Fibroblast of the aortic adventitia (primary cell): ENCODE measurements at places on chromosomes 3 and 15.
A peak's percentile ranks its signal among the peaks of the same experiment; 100 is the strongest.

GRCh38 chr3:50205413-50206276 lies 574 bp downstream of the SLC38A3 start:
- no peak for DNase-seq

- peak; percentile 28 for DNase-seq
Observed at GRCh38 chr15:95644100-95644875, 686.2 kb upstream of the NR2F2 start.

- DNase-seq, result peak; percentile 36
Observed at GRCh38 chr15:62165793-62166375, 799 bp upstream of the C2CD4B start.

GRCh38 chr3:180447136-180447535 lies 154.8 kb upstream of the TTC14 start:
- peak; percentile 58 for DNase-seq

DNA sequence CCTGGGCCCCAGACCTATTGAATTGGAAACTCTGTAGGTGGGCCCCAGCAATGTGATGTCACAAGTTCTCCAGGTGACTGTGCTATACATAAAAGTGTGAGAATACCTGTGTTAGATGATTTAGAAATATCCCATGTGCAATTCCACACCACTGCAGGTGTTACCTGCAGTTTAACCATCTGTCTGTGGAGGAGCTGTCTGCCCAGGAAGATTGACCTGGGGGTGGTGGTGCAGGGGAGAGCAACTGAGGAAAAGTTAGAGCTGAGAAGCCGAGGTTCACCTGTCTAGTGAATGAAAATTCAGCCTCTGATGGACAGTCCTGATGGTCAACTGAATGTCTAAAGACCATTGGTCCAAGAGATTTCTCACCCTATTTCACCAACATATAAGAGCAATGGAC lies 132.2 kb upstream of the SLC24A5 start:
- no peak for DNase-seq

- DNase-seq, result no peak
Observed at GRCh38 chr3:39052583-39052982, 767 bp downstream of the WDR48 start.

DNA sequence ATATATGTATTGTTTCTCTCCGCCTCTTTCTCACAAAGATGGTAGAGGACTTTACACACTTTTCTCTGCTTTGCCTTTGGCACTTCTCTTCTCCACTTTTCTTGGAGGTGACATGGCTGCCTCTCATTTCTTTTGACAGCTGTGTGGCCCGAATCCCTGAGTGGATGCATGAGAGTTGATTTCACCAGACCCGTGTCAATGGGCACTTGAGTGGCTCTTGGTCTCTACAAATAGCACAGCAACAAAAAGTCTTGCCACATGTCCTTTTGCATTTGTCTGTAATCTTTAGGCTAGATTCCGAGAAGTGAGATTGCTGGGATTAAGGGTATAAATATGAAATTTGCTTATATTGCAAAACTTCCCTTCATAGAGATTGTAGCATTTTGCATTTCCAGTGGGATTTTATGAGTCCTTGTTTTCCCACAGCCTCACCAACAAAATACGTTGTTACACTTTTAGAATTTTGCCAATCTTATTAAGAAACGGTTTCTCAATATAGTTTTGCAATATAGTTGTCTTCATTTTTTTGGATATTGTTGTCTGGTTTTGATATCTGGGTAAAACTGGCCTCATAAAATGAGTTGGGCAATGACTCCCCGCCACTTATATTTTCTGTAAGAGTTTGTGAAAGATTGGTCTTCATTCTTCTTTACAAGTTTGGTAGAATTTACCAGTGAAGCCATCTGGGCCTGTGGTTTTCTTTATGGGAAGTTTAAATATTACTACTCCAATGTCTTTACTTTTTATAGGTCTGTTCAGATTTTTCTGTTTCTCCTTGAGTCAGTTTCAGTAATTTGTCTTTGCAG lies 5.2 kb upstream of the TRPM1 start:
- DNase-seq, result no peak

DNA sequence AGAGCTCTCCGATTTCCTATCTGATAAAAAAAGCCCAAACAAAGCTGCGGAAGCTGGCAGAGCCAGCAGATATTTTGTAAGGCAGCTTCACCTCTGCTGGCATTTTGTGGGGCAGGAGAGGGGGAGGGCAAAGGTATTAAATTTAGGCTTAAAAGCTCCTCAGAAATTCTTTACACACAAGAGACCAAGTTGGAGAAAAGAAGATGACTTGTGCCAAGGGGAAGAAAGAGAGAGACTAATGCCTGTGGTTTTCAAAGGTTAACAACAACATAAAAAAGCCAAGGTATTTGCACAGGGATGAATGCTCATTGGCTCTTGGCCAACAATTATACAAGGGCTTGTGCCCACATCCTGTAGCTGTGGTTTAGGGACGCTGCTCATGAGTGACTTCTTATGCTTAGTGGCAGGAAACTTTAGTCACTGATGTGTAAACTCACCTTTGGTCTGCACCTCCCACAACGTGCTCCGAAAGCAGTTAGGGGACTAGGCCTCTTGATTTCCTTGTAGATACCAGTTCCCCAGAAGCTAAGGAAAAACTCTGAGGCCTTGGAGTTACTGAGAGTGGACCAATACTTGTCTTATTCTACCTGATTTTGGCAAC lies 152.9 kb downstream of the TPRG1 start:
- peak; percentile 72 for DNase-seq

- peak; percentile 70 for DNase-seq
Observed at GRCh38 chr15:32704395-32704981, 13.3 kb upstream of the GREM1 start.

- DNase-seq, result no peak
Observed at GRCh38 chr3:74643636-74644035, 29.2 kb upstream of the CNTN3 start.

DNA sequence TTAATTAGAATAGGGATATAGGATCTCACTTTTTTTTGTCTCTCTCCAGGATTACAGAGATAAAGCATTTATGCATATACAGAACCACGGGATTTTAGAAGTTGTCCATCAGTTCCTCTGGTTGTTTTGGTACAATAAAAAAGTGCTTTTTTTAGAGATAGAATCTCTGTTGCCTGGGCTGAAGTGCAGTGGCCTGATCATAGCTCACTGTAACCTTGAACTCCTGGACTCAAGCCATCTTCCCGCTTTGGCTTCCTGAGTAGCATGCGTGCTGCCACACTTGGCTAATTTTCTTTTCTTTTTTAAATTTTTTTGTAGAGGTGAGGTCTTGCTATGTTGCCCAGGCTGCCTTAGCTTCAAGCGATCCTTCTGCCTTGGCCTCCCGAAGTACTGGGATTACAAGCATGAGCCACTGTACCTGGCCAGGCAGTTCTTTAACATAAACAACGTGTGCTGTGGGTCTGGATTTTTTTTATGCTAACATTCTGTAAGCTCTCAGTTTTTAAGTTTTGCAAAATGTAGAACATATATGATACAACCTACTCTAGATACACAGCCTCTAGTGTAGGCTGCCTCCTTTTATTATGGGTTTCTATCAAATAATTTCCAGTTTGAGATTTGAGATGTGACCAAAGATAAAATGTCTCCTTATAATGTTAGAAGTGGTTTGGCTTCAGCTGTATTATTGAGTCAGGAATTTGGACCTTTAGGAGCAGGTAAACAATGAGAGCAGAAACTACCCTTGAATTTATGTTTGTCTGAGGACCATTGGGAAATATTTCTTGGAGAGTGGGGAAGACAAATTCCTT lies 57.4 kb upstream of the ULK4 start:
- no peak for DNase-seq

DNA sequence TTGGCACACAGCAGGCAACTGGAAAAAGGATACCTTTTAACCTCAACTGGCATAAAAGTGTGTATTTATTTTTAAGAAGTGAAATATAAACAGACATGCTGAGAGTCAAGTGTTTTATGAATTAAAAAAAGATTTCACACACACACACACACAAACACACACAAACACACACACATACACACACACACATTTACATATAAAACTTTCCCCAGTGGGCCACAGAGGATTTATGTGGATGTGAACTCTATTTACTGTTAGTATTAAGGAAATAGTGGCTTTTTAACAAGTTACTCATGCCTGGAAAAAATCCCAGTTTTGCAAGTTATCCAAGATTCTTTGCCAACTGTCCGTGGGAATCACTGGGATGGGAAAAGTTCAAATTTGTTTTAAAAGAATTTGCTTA lies 725.9 kb upstream of the NR2F2 start:
- DNase-seq, result peak; percentile 98

DNA sequence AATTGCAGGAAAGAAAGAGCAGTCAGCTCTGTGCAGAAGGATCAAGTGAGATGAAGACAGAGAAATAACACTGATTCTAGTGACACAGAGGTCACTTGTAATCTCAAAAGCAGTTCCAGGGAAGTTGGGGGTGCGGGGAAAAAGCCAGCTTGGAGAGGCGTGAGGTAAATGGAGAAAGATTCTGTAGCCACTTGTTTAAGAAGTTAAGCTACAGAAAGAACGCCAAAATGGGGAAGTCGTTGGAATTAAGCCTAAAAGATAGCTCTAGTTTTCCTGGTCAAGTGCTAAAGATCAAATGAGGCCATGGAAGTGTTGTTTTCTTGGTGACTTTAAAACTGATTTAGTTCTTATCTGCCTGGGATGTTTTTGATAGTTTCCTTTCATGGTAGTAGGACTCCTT lies 152.0 kb downstream of the GREM1 start:
- no peak for DNase-seq

- DNase-seq, result no peak
Observed at GRCh38 chr3:127524296-127524896, 66.1 kb downstream of the TPRA1 start.

DNA sequence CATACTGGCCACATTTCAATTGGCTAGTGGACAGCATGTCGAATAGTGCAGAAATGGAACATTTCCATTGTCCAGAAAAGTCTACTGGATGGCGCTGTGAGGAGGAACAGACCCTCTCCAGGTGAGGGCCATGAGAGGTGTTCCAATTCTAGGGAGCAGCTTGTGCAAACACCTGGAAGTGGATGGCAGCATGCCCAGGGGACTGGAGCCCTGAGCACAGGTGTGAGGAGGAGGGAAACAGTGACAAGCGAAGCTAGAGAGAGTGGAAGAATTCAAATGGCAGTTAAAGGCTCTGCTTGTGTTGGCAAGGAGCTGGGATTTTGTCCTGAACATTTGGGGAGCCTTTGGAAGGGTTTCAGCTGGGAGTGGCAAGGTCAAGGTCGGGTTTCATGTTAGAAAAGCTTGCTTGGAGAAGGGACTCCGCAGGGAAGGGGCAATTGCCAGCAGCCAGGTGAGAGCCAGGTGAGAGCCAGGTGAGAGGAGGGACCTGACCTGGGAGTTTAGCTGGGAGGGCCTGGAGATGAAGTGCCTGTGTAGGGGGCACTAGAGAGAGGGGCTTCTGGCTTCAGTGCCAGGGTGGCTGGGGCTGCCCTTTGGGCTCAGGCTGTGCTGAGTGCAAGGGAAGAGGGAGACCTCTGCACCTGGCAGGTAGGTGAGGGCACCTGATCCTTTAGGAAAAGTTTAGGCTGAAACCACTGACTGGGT lies 93.8 kb downstream of the LINGO1 start:
- DNase-seq, result no peak

DNA sequence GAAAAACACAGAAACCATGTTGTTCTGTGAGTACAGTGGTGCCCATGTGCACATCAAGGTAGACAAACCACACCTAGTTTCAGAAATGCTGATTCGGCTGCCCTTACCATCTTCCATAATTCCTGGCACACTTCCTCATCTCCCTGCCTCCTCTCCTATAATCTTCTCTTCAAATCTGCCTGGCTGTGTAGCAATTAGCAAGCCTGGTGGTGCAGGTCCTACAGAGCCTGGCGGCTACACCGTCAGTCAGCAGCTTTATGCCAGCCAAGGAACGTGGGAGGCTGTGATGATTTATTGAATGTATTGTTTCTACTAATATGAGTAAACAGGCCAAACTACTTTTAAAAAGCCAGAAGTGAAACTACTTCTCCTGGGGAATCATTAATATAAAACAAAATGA lies 106.8 kb downstream of the SEMA6D start:
- DNase-seq, result no peak

DNA sequence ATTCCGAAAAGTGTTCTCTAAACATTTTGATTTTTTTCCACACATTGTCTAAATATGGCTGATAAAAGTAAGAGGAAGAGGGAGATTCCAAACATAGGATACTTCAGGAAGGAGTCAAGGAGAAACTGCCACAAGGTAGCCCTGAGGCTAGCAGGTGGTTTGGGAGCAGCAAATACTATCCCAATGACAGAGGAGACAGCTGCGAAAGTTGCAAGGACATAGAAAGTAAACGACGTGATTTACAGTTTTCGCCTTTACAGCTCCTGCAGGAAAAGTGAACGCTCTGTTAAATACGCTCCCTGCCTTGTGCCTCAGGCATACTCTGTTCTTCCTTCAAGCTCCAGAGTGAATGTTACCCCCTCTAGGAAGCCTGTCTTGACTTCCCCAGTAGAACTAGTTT lies 3.7 kb upstream of the FETUB start:
- DNase-seq, result no peak

GRCh38 chr3:184584464-184584891 lies 22.9 kb downstream of the EPHB3 start:
- no peak for DNase-seq

- DNase-seq, result no peak
Observed at GRCh38 chr15:73805504-73806089, 52.4 kb upstream of the INSYN1 start.

DNA sequence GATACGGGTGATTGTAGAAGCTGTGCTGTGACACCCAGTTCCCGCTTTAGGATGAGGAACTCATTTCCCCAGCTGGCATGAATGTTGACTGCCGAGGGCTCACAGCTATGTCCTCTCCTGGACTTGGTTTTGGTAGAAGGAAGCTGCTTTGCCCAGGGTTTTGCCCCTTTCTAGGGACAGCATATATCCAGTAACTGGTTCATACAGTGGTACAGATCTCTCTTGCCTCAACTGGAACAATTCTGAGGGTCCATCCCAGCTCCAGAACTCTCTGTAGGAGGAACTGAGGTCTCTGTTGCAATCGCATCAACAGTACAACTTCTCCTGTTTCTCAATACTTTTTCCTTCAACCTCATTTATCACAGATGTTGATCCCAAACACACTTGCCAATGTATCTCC lies 54.5 kb upstream of the FNDC3B start:
- no peak for DNase-seq

GRCh38 chr15:100765467-100766241 lies 114.0 kb upstream of the ALDH1A3 start:
- DNase-seq, result no peak

- no peak for DNase-seq
Observed at GRCh38 chr3:147895509-147895908, 486.3 kb downstream of the ZIC1 start.

DNA sequence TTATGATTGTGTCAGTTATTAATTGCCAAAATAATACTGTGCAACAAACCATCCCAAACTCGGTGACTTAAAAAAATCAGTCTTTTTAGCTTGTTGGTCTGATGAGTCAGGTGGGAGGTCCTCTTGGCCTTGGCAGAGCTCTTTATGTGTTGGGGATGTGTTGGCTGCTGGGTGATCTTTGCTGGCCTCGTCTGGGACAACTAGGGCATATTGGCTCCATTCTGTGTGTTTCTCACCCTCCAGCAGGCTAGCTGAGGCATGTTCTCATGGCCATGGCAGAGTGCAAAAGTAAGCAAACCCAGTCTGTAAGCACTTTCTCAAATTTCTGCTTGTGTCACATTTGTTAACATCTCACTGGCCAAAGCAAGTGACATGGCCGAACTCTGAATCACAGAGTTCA lies 251.6 kb downstream of the RPLP1 start:
- DNase-seq, result no peak

- DNase-seq, result no peak
Observed at GRCh38 chr3:158097081-158097592, 9.1 kb downstream of the SHOX2 start.
